Fibroblast of upper back skin (primary cell): ENCODE measurements at places on chromosomes 5 and 9.

DNA sequence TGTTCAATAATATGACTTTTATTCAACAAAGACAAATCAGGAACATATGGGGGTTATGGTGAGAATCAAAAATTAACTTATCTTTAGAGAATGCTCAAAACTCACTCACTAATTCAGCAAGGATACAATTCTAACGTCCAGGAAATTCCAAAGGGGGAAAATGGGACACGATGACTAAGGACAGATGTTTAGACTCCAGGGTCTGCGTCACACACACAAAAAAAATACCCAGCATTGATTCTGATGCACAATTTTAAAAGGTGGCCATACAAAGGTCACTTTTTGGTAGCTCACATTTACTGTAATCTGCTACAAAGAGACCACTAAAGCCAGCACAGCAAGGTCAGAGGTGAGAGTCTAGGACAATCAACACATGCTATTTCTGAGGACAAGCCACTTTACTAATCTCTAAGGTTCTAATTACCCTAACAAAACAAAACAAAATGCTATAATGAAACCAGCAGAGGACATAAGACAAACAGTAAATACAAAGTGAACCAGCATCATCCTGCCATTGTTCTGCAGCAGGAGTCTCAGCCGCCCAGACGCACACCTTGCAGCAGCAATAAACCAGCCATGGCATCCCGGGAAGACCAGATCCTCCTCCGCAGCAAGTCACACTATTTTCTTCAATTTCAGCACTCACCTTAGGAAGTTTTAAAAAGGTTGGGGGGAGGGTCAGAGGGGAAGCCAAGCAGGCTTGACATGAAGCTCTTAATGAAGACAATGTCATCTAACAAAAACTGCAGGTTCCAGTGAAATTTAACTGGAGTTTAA lies 57.8 kb downstream of the TTC39B start:
- DNase-seq = peak; percentile 61

- DNase-seq = peak; percentile 24
Observed at GRCh38 chr9:107685901-107686300, 196.3 kb upstream of the KLF4 start.

DNA sequence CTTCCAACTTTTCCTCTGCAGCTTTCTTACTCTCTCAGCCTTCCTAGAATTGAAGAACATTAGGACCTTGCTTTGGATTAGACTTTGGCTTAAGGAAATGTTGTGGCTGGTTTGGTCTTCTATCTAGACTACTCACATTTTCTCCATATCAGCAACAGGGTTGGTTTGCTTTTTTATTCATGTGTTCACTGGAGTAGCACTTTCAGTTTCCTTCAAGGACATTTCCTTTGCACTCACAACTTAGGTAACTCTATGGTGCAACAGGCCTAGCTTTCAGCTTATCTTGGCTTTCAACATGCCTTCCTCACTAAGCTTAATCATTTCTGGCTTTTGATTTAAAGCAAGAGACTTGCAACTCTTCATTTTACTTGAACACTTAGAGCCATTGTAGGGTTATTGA lies 153.1 kb downstream of the CCDC192 start:
- DNase-seq = no peak

GRCh38 chr9:16105168-16106020 lies 552.6 kb downstream of the CCDC171 start:
- DNase-seq = no peak

- DNase-seq = peak; percentile 48
Observed at GRCh38 chr5:151156507-151157420, 815 bp downstream of the ANXA6 start.

DNA sequence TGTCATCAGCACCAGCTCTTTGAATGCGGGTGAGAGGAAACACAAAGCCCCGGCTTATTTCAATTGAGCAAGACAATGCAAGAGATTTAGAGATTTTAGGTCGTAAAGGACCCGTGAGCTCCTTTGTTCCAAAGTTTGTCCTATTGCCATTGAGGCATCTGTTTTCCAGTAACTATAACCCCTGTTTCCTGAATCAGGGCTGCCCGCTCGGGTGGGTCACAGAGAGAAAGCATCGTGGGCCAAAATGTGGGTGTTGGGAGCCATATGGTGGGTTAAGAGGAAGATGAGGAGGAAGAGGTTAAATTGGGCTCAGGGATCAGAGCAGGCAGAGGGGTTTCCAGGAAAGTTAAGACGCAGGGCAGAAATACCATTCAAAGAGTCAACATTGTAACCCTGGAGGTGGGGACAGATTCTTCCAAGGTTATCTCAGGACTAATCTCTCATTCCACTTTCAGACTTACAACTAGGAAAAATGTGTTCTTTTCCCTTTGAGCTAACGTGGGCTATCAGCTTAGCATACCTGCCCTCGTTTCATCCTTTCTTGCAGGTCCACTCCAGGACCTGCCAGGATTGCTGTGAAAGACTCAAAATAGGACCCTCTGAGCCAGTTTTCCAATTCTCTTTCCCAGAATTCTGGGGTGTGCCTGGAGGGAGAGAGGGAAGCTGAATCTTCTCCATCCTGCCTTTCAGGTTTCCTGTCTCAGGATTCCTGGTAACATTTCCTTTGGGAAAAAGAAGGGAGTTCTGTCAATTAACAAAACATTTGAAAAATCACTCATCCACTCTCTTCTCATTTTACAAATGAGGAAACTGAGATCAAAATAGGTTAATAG lies 95.5 kb upstream of the TAF11L2 start:
- no peak for DNase-seq

GRCh38 chr5:162052676-162053075 lies 14.9 kb upstream of the GABRG2 start:
- no peak for DNase-seq

DNA sequence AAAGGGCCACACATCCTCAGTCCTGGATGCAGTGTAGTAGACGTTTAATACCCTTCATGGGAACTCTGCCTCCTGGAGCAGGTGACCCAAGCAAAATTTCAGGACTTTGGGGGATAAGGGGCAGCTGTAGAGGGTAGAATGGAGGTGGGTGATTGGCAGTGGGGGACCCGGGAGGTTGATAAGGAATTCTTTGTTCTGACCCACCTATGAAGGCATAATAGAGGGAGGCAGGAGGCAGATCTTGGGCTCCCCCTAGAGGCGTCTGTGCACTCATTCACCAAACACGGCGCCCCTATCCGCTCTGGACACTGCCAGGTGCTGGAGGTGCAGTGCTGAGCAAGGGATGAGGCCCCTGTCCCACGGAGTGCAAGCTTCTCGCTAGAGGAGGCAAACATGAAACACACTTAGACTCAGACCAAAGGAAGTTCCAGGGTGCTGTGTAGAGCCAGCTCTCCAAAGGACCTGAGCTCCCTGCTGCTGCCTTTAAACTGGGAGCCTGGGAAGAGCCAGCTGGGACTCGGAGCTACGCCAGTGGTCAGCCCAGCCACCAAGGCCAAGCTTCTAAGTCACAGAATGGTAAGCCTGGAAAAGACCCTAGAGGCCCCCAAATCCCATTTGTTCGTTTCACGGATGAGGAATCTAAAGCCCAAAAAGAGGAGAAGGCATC lies 7.7 kb downstream of the IL17B start:
- DNase-seq = peak; percentile 55

DNA sequence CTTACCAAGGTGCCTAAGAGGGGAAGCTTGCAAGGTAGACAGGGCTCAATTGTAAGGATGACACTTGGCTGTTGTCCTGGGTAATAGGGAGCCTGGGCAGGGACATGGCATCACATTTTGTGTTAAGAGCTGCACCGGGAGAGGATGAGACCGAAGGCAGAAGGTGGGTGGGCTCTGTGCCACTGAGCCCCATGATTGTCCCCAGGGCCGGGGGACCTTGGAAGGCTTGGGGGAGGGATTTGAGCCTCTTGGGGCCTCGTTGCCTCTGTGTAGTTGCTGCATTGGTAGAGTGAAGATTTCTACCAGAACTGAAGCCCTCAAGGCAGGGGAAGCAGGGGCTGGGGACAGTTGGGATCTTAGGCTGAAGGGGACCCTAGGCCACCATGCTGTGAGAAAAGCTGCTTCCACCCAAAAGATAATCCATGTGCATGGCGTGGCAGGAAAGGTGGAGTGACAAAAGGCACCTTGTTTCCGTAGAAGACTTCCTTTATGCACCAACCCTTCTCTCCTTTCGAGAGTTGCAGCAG lies 11.9 kb downstream of the FGF18 start:
- DNase-seq = no peak
